H4 (cell line): ENCODE measurements at places on chromosomes 7 and 10. TPM values are rescaled to one million over a fixed set of nuclear protein-coding genes. Genes with fewer than 3 reads are reported as not detected.

FAM25G gene
- not detected in 2 replicates for total RNA-seq

XRCC2 gene
- total RNA-seq, result 4.4 and 6.8 TPM in 2 replicates

ENO4 gene
- total RNA-seq, result 0.17 and 0.58 TPM in 2 replicates

ASZ1 gene
- 0.14 TPM in 1 of 2 replicates, not detected in the other for total RNA-seq

CNNM1 gene
- total RNA-seq, result not detected in 2 replicates

GATA3 gene
- 0.21 and 0.64 TPM in 2 replicates for total RNA-seq

MSMB gene
- not detected in 2 replicates for total RNA-seq

FZD8 gene
- 1.6 and 2.5 TPM in 2 replicates for total RNA-seq

HMX2 gene
- total RNA-seq, result 0.27 TPM in 1 of 2 replicates, not detected in the other

SERPINE1 gene
- total RNA-seq, result 11.1 and 12.7 TPM in 2 replicates

ODAD2 gene
- 1.2 and 1.8 TPM in 2 replicates for total RNA-seq

GRCh38 chr10:13291821-13292773 lies 7.8 kb downstream of the PHYH start:
- DNase-seq, result no peak

GRCh38 chr7:29538389-29538788 lies 25.2 kb upstream of the PRR15 start:
- no peak for DNase-seq

GRCh38 chr7:36283711-36284130 lies 105.9 kb upstream of the ANLN start:
- no peak for DNase-seq

GRCh38 chr10:76632767-76633051 lies 1004.9 kb downstream of the KCNMA1 start:
- DNase-seq, result peak; percentile 71

GRCh38 chr7:40165216-40165615 lies 30.4 kb downstream of the SUGCT start:
- DNase-seq, result no peak

DNA sequence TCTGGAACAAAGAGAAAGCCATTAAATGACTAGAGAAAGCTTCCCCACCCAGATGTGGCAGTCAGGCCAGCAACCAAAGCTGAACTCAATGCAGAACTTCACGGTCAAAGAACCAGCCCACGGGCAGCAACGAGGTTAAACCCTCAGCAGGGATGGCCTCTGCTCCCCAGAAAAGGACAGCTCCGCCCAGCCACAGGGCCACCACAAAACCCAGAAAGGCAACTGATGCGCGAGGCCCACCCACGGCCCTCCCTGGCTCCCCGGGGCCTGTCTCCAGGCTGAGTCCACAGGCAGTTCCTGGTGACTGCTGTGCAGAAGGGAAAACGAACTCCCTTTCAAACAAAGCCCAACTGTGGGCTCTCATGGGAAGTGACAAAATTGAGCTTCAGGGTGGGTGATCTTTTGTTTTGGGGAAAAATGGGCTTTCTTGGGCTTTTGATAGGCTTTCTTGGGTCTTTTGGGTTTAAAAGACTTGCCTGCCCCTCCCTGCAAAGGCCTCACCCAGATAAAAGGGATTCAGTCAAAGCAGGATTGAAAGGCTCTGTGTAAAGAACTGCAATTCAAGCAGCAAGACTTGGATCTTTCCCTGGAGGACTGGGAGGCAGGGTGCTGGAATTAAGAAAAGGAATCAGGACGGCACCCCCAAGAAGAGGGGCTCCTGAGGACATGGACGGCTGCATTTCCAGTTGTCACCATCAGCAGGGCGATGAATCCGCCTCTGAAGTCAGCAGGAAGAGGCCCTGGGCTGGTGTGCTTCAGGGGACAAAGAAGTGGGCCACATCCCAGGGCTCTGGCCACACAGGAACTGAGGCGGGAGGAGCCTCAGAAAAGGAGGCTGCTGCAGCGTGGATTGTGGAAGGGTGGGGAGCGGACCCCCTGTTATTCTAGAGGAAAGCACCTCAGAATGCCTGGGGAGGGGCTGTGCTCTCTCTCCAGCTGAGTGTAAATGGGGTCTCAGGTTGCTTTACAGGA lies 209.9 kb downstream of the USP6NL start:
- no peak for DNase-seq

GRCh38 chr10:62796896-62797295 lies 7.6 kb upstream of the ADO start:
- DNase-seq, result no peak

GRCh38 chr7:117875566-117875965 lies 2.3 kb upstream of the CTTNBP2 start:
- DNase-seq, result peak; percentile 35

DNA sequence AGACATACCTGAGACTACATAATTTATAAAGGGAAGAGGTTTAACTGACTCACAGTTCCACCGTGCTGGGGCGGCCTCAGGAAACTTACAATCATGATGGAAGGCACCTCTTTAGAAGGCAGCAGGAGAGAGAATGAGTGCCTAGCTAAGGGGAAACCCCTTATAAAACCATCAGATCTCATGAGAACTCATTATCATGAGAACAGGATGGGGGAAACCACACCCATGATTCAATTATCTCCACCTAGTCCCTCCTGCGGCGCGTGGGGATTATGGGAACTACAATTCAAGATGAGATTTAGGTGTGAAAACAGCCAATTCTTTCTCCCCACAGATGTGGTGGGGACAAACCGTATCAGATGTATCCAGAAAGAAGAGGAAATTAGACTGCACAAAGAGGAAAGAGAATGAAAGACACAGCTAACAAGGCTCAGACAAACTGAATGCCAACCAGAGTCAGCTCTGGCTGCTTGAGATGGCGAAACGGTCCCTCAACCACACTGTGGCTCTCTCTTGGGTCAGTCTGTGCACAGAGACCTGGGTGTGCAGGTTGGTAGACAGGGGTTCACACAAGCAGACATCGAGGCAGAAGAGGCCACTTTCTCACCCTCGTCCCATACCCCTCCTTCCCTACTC lies 375.6 kb downstream of the SFMBT2 start:
- no peak for DNase-seq

DNA sequence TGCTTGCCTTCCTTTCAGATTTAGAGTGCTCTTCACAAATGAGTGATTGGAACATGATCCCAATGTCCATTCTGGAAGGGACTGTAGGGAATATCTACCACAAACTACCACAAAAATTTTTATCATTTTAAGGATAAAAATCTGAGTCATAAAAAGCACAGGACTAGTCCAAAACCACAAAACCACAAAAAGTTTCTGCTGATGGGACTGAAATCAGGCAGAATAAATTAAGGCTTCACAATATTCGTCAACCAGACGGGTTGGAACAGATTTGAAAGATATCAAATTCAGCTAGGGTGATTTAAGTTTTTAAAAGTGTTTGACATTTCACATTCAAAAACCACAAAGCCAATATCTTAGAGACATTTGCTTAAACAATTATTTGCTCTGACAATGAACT lies 100.1 kb upstream of the PTN start:
- peak; percentile 70 for DNase-seq

DNA sequence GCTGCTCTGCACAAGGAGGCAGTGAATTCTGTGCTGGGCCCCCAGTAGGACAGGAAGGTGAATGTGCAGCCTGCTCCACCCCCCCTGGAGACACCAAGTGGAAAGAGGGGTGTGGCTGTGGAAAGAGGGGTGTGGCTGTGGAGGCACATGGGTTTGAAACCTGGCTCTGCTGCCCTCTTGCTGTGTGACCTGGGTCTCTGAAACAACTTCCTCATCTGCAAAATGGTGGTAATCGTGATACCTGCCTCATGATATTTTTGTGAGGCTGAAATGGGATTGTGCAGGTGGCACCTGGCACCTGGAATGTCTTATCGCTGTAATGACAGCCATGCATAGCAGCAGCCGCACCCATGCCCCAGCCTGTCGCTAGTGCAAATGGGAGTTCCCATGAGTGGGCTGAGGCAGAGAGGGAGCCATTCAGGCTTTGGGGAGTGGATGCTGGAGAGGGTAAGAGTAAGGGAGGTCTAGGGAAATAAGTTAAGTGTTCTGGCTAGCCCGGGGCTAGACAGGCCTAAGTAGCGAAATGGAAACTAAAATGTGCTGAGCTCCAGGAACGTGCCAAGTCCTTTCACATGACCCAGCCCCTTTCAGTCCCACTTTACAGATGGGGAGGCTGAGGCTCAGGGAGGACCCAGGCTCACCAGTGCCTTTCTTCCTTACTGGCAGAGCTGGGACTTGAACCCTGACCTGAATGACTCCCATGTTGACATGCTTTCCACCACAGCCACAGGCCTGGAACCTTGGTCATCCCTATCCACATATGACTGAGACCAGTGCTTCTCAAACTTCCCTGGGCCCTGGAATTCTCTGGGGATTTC lies 35.0 kb downstream of the C10orf105 start:
- peak; percentile 39 for DNase-seq

DNA sequence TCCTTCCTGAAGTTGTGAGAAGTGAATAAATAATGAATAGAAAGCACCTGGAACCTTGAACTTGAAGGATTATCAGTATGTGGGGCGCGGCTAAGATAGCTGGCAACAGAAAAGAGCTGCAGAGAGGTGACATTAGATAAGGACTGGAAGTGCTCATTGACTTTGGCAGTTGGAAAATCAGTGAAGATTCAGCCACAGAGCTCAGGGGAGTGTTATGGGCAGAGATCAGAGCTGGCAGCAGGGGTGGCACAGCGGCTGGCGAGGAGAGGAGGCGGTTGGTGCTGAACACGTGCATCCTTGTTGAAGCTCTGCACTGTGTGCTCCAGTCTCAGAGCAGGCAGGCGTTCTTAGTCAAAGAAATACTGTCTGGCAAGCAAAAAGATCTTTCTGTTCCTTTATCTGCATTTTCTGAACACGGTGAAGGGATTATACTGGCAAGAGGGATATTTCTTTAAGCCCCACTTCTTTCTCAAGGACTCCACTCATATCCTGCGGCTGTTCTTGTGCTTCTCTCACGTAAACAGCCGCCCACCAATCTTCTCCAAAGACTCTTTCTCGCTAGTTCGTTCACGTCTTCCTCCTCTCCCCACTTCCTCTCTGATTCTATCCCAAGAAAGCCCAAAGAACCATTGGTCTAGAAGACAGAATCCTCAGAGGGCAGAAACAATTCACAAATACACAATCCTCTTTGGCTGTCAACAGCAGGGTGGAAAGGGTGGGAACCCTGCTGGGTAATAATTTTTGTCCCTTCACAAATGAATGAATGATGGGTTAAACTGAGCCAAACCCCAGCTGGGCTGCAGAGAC lies 38.6 kb upstream of the ADD3 start:
- DNase-seq, result no peak

DNA sequence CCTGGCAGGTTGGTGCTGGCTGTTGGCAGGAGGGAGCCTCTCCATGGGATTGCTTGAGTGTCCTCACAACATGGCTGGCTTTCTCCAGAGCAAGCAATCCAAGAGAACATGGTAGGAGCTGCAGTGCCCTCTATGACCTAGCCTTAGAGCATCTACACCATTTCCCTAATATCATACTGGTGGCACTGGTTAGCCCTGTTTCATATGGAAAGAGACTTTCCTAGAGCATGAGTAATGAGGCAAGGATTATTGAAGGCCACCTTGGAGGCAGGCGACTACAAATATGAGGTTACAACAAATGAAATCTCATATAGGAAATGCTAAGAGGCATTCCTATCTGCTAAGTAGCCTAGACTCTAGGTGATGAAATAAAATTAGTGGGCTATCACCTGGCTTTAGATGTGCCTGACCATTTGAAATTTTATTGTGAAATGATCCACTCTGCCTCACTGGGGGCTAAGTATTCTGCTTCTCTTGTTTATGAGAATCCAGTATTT lies 153.6 kb downstream of the RGS10 start:
- DNase-seq, result no peak

GRCh38 chr7:134618756-134619530 lies 27.7 kb upstream of the BPGM start:
- no peak for DNase-seq

DNA sequence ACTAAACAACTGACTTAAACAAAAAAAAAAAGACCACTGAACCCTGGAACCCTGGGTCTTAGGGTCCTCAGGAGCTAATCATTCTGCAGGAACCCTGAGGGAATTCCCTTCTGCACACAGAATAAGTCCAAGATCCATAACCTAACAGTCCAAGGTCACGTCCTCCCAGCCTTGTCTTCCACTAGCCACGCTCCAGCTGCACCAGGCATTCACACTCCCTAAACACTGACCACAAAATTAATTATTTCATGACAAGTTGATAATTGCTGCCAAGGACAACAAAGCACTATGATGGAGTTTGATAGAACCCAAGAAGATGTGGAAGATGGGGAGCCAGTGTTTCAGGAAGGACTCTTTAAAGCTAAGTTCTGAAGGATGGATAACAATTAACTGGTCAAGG lies 130.6 kb downstream of the SH3PXD2A start:
- DNase-seq, result no peak

DNA sequence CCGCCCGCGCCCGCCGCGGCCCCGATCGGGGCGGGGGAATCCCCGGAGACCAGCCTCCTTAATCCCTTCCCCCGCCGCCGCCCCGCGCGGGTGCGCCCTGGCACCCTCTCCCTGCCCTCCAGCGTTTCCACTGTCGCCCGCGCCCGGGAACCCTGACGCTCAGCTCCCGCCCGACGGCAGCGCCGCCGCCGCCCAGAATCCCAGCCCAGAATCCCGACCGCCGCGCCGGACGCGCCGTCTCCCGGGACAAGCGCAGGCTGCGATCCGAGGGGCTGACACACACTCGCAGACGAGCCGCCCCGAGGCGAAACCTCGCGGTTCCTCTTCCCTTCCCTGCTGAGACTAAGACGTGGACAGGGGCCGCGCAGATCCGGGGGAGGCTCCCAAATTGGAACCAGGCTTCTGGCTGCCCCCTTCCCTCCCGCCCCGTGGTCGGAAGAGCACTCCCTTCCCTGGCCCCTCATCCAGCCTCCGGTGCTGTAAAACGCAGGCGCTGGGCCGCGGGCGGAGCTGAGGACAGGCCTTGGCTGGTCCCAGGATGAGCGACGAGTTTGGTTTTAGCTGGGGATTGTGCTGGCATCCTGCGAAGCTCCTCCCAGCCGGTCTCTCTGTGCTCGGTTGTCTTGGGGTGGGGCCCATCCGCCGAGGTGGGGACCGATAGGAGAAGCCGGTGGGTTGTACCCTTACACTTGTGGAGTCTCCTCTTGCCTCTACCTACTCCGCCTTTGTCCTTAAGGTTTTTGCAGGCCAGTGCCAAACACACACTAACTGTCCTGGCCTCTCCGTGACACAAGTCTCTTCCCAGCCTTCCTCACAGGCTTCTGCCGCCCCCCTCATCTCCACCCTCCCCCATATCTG lies 1.1 kb downstream of the MARVELD1 start:
- DNase-seq, result no peak

DNA sequence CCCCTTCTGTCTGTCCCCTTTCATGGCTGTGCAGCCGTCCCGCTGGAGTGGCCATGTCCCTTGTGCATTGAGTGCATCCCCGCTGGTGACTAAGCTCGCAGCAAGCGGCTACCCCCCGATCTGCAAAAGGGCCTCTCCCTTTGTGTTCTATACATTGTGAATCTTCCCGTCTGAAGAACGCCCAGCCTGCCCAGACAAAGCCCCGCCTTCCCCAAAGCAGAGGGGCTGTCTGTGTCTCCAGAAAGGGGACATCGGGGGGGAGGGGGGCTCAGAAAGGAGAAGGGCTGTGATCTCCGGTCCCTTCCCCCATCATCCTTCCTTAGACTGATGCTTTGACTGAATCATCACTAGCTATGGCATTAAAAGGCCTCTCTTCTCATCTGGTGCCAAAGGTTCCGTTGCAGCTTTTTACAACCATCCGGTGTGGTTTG lies 11.9 kb downstream of the NPTX2 start:
- peak; percentile 39 for DNase-seq

- DNase-seq, result no peak
These were observed 128.5 kb downstream of the PTEN start for GRCh38 chr10:87991946-87992345.

- no peak for DNase-seq
These were observed 1.2 kb downstream of the SUV39H2 start for GRCh38 chr10:14879928-14880193.
